ENCODE measurements at places on chromosomes 5 and 9.

DNA sequence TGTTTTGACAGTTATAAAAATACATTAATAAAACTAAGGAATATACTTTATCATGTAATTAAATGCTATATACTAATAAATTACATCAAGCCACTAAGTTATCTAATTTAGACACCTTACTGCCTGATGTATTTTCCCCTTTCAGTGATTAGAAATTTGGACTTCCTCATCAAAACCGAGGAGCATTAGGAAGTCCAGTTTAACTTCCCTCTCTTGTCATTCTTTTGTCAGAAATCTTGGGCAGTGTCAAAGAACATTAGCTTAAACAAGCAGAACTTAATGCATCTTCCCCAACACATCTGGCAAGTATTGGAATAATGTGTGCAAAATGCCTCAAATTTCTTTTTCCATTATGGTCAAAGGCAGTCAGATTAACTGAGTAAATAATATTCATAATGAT lies 81.6 kb downstream of the PLPP1 start:
- no peak for DNase-seq

- DNase-seq = peak; percentile 13
These were observed 1.5 kb downstream of the SH3GLB2 start for GRCh38 chr9:129026442-129027223.

DNA sequence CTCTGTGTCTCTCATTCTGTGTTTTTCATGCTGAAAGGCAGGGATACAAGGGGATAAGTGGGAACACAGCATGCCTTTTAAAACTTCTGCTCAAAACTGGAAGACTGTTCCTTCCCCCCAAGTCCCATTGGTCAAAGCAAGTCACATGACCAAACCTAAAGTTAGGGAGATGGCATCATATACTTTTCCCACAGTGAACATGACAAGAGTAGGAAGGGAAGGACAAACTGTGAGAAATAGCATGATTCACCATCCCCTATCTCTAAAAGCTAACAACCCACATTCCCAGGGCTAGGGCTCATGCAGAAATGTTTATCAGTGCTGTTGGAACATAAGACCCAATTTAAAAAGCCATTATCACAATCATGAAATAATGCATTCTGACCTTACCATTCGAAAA lies 24.2 kb upstream of the SHISAL2B start:
- peak; percentile 83 for DNase-seq

DNA sequence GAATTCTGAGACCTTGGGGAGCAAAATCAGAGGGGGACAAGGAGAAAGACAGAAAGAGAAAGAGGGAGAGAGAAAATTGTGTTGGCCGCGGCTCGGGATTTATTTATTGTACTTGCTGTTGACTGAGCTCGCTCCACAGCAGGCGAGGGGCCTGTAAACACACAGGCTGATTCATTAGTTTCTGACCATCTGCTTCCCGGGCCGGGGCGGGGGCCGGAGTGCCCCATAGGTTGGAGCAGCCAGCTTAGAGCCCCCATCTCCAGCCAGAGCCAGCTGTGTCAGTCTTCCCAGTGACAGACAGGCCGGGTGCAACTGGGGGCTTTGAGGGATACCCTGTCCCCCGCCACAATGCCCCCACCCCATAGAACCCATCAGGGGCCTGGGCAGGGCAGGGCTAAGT lies 30.9 kb downstream of the NTNG2 start:
- peak; percentile 23 for DNase-seq

GRCh38 chr5:77087484-77088261 lies 588 bp upstream of the ZBED3 start:
- DNase-seq = no peak

DNA sequence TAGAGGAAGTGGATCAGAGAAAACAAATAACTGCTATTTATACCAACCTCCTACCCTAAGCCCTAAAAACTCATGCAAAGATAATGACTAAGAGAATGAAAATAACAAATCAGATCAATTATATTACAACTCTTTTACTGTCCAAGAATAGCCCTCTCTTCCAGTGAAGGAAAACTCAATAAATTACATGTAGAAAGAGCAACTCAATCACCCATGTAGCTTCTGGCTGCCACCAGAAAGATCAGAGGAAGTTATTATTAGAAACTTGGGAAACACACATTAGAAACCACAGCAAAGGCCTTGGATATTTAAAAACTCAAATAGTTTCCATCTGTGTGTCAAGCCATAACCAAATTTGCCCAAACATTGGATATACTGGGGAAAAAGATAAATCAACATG lies 134.0 kb upstream of the TARS1 start:
- peak; percentile 44 for DNase-seq

DNA sequence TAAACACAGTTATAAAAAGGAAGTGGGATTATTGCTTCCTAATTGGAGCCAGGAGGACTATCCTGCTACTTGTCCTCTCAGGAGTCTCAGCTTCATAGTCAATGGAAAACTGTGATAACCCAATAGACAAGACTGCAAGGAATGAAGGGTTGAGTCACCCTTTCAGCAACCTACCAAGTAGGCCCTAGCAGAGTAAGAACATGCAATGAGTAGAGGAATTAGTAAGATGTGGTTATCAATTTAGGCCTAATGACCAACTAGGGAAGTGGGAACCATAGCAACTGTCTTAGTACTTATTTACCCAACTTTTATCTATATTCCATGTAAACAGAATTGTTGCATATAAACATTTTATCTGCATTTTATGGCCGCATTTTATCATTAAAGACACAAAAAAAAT lies 310.1 kb downstream of the RFX3 start:
- DNase-seq = no peak

GRCh38 chr9:91937727-91938126 lies 12.3 kb downstream of the ROR2 start:
- DNase-seq = no peak

DNA sequence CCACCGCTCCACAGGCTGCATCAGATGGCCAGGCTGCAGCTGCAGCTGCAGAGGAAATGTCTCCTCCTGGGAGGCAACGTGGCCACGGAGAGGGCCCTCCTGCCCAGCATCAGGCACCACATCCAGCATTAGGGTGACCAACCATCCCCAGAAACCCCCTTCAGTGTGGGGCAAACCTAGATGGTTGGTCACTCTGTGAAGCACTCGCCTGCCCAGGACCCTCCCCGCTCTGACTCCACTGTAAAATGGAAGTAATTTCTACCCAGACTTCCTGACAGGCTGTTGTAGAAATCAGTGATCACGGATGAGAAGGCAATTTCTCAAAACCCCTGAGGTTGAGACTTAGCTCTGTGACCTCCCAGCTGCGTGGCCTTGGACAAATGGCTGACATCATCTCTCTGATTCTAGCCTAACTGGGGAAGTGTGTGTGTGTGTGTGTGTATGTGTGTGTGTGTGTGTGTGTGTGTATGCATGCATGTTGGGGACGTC lies 31.6 kb downstream of the B4GALT1 start:
- peak; percentile 37 for DNase-seq

DNA sequence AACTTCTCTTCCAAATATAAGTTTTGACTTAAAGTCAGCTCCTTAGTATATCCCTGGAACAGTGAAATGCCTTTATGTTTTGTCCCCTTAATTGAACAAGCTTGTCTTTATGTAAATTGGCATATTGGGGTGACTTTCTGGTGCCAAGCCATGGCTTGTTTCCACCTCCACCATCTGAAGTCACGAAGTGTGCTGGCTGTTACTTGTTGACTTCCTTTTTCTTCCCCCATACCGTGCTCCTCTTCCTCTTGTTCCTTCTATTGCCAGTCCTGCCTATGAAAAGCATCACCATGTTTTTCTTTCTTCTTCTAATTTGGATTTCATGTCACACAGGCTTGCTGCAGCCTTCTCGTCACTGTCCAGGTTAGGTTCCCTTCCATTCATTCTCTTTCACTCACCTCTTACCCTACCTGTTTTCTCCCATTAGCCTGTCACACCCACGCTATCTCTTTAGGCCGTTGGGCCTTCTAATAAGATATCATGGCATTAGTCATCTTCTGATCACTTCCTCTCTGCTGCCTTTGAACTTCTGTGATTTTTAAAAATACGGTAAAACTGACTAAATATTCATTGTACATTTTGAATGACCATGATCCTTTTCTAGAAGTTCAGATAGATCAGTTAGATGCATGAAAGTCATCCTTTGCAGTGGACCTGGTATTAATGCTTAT lies 48.1 kb downstream of the IQGAP2 start:
- no peak for DNase-seq

DNA sequence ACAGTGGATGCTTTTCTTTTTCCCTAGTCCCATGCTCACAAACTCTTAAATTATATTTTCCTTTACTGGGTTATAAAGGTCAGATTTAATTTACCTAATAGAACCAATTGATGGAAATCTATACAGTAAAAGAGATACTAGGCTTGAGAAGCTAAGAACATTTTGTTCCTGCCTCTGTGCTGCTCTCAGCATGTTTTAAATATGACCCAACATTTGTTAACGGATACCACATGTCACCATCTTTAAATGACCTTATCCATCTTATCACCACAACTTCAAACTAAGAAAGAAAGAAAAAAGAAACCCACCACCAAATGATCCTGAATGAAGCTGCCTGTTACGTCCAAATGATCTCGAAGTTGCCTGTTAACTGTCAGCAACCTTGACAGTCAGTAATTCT lies 334.7 kb upstream of the ZNF608 start:
- DNase-seq = no peak

DNA sequence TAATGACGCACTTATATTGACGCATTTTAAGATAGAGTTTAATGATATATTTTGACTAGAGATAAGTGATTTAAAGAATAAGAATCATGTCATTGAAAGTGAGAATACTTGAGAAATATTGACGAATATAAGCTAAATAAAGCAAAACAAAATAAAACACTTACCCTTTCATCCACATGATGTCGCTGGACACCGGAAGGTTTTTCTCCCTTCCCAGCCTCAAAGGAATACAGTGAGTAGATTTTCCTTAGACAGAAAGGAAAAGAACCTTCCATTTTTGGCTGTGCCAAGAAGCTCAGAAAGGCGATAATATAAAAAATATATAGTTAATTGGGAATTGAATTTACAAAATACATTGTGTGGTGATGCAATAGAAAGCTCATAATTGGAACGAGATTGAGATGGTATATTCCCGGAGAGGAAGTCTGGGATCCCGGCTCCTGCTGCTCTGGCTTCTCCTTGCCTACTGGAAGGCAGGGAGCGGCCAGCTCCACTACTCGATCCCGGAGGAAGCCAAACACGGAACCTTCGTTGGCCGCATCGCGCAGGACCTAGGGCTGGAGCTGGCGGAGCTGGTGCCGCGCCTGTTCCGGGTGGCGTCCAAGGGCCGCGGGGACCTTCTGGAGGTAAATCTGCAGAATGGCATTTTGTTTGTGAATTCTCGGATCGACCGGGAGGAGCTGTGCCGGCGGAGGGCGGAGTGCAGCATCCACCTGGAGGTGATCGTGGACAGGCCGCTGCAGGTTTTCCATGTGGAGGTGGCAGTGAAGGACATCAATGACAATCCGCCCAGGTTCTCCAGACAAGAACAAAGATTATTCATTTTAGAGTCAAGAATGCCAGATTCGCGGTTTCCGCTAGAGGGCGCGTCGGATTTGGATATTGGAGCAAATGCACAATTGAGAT lies at the start of gene PCDHA5:
TSS of gene PCDHA5 (plus strand) at position 239 of the 906 bp plus-strand sequence.
- peak; percentile 7 for DNase-seq

- DNase-seq = no peak
These were observed 74.8 kb downstream of the ABCA1 start for GRCh38 chr9:104853159-104853558.

DNA sequence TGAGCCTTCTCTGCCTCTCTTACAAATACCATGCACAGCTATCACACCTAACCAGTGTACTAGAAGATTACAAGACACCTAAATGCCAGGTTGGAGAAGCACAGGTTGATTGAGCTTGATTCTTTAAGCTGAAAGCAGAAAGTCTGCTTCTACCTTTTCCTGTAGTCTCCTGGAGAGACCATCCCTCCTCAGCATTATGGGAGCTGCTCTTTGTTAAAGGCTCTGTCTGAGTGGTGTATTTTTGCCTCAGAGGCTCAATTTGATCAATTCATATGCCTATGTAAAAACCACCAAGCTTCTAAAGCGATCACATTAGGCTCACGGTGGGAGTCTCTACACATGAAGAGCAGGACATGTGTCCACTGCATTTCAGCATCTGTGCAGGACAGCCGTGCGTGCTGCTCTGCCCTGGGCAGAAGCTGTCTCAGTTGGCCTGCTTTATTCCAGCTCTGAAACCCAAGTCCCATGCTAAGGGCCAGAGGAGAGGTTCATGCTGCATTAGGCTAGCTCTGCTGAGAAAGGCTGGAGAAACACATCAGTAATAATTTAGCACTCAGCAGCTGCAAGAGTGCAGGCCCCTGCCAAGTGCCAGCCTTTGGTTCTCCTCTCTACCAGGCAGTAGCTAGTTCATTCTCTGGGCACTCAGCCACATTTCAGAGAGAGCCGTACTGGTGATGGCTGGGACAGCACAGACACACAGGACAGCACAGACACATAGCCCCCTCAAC lies 41.7 kb downstream of the TMEM167A start:
- no peak for DNase-seq

GRCh38 chr5:34012791-34013190 lies 4.9 kb upstream of the AMACR start:
- DNase-seq = no peak

- no peak for DNase-seq
These were observed 314.3 kb upstream of the CHD1 start for GRCh38 chr5:99243111-99243510.

DNA sequence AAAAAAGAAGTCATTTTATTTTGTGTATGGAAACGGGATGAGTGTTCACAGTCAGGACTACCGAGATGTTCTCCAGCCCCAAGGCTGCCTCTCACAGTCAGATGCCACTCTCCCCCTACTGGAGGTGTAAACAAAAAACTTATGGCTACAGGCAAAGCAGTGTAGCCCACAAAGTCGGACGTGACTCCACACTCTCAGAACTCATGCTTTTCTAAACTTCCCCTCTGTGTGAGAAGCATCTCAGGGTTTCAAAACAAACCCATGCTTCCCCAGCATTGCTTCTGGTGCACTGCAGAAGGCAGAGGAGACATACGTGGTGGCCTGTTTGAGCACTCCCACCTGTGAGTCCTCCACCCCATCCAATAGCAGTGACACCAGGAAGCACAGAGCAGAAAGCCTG lies 580.3 kb downstream of the BNC2 start:
- DNase-seq = no peak

- DNase-seq = no peak
These were observed 38.7 kb upstream of the SH3PXD2B start for GRCh38 chr5:172493002-172493401.

DNA sequence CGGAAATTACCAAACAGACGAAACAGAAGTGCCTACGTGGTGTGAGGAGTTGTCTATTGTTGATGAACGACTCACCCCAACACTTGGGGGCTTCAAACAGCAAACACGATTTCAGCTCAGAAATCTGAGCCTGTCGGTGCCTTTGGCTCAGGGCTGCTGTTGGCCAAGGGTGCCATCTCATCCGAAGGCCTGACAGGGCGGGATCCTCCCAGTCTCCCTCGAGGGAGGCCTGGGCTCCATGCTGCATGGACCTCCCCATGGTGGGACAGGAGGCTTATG lies 1.3 kb downstream of the LRRC14B start:
- no peak for DNase-seq

GRCh38 chr5:63247651-63248050 lies 669.0 kb downstream of the LRRC70 start:
- peak; percentile 62 for DNase-seq

DNA sequence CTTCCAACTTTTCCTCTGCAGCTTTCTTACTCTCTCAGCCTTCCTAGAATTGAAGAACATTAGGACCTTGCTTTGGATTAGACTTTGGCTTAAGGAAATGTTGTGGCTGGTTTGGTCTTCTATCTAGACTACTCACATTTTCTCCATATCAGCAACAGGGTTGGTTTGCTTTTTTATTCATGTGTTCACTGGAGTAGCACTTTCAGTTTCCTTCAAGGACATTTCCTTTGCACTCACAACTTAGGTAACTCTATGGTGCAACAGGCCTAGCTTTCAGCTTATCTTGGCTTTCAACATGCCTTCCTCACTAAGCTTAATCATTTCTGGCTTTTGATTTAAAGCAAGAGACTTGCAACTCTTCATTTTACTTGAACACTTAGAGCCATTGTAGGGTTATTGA lies 153.1 kb downstream of the CCDC192 start:
- peak; percentile 89 for DNase-seq
